Hepatic stellate cell (primary cell): ENCODE measurements at places on chromosomes 13 and 19.

DNA sequence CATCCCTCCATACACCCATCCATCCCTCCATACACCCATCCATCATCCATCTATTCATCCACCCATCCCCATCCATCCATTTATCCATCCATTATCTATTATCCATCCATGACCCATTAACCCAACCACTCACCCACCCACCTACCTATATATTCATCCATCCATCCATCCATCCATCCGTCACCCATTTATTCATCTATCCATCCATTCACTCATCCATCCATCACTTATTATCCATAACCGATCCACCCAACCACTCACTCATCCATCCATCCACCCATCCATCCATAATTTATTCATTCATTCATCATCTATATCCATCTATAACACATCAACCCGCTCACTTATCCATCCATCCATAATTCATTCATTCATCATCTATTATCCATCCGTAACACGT lies 28.7 kb upstream of the PTPRS start:
- DNase-seq: no peak

DNA sequence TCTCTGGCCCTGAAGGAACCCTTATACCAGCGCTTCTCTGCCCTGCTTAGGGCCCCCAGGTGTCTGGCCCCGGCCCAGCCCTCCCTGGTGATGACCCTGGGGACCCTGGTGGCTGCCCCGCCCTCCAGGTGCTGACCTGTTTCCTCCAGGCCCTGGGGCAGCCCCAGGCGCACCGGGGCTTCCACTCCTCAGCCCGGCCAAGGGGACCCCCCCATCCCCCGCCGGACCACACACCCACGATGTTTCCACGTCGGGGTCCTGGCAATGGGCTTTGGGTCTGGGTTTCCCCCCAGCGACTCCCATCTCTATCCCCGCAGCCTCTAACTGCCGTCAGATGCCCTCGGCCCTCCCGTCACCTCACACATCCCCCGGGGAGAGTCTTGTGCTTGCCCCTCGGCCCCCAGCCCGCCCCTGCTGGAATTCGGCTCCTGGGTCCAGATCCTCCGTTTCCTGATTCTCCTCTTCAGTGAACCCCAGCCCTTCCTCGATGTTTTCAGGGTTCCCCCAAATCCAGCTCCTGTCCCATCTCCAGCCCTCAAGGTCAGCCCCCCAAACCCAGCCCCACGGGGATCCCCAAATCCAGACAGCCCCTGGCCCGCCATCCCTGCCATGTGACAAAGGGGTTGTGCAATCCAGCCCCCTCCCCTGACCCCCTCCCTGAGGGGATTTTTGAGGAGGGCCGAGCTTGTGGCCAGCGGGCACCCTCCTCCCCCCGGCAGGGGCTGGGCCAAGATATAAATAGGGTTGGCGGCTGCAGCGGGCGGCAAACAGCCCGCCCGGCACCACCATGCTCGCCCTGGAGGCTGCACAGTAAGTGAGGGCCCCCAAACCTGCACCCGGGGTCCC lies at the start of gene SPIB:
Gene SPIB (plus strand): TSS at position 763 of the 846 bp plus-strand sequence. CDS start 25 bp downstream, at position 788.
- no peak for DNase-seq

DNA sequence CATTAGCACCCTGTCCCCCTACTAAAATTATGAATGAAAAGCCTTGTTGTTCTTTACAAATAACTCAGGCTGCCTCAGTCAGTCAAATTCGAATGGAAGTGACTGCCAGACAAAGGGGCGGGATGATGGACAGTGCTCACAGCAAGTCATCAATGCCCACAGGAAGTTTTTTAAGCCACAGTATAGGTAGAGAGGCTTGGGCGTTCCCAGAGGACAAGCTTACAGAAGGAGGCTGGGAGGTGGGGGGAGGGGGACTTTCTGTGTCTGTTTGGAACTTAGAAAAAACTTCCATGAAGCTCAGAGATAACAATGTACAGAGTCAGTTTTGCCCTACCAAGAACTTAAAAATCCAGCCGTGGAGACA lies 18.5 kb upstream of the SPRY2 start:
- no peak for DNase-seq

DNA sequence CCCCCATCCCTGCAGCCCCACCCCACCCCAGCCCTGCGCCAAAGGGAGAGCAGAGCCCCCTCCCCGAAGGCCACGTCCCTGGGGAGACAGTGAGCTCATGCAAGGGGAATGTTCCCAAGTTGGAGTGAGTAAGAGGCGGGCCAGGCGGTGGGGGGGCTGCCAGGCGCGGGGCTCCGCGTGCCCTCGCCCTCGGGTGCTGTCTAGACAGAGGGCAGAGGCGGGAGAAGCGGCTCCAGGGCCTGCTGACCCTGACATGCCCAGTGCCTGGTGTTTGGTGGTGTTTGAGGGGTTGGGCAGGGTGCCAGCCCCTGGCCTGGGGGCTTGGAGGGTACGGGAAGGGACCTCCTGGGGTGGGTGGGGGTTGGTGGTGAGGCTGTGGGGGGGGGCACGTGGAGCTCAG lies 1.0 kb downstream of the FSTL3 start:
- DNase-seq: peak; percentile 93

DNA sequence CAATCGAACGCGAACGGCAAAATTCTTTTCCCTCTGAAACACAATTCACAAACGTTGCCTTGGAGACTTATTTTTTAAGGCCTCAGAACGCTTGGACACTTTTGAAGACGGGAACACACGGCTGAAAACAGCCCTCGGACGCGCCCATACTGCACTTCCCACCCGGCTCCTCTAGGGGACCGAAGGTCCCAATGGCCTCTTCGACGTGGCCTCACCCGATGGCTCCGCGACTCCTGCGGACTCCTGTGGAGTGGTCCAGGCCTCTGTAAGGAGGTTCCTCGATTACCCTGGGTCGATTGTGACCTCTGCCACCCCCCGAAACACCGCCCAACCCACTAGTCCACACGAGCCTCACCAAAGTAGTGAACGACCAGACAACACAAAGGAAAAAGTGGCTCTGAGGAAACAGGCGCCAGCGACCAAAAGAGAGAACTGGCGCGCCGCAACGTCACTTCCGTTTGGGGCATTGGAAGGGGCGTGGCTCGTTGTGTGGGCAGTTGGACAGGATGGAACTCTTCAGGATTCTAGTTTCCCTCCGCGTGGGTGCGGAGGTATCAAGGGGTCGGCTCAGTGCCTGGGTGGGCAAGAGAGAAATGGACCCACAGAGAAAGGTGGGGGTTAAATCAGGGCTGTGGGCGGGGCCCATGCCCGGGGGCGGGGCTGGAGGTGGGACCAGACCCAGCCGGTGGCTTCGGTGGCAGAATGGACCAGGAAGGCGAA lies at the start of gene ZNF560:
Gene ZNF560 (minus strand): TSS at position 434 of the 720 bp plus-strand sequence. CDS start 23,303 bp downstream, outside the sequence.
- peak; percentile 21 for DNase-seq

- DNase-seq: no peak
These were observed 123.9 kb downstream of the SHISA2 start for GRCh38 chr13:25927932-25928331.

DNA sequence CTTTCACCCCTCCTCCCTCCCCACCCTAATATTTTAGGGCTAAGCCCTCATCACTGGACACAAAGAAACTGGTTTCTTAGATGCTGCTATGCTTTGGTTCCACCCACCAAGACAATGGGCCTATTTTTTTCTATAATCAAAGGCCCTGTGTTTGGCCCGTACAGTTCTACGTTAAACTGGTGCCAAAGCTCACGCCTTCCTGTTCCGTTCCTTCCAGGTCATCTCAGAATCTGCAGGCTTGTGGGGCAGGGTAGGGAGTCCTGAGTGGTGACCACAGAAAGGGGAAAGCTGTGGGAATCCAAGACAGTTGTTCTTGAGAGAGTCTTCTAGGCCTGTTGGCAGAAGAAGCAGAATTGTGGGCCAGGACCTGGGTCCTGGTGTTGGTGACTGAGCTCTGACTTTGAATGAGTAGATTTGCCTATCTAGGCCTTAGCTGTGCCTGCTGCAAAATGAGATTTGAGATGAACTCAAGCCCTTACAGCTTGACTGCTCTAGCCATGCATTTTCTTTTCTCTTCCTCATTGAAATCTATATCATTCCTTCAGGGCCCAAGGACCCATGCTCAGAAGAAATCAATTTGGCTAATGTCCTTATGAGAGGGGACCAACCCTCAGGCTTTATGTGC lies 19.1 kb upstream of the CXCL17 start:
- DNase-seq: no peak

DNA sequence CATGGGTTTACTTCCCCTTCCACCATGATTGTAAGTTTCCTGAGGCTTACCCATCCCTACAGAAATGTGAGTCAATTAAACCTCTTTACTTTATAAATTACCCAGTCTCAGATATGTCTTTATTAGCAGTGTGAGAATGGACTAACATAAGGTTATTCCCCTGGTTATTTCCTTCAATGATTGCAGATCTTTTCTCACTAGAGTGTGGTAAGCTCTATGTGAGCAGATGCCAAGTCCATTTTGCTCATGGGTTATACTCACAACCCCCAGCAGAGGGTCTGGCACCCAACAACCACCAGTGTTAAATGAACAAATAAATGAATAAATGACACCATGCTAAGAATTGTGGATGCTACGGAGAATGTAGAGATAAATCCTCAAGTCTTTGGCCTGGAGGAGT lies 472.8 kb downstream of the LIG4 start:
- no peak for DNase-seq

DNA sequence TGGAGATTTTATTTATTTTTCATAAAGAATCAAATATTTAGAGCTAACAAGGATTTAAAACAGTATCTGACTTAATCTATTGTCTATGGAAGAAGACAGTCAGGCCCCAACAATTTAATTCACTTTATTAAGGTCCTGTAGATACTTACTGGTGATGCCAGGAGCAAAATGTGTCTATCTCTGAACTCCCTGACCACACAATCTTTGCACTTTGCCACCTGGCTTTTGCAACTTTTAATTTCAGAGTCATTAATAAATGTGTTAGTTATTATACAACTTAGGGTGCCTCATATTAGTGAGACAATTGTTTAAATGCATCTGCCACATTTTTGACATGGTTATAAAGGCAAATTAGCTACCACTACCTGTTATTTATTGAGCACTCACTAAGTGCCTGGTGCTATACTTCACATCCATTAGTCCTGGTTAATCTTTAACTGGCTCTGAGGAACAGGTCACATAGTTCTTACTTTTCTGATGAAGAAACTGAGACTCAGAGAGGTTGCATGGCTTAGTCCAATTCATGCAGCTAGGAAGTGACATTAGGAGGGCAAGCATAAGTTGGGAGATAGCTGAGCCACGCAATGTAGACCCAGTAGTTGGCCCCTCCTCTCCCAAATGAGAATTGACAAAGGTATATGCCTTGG lies 297.9 kb downstream of the DCT start:
- DNase-seq: no peak

GRCh38 chr19:42442833-42443232 lies at the start of gene CXCL17:
Gene CXCL17, minus strand, starts transcription at chr19:42442946. Its CDS starts 114 bp downstream, at chr19:42442832.
- DNase-seq: no peak

- DNase-seq: no peak
These were observed 179.4 kb downstream of the NDFIP2 start for GRCh38 chr13:79660361-79660760.

- no peak for DNase-seq
These were observed 11.1 kb downstream of the PDE4A start for GRCh38 chr19:10431254-10431942.

GRCh38 chr13:90618133-90618532 lies 729.4 kb upstream of the MIR17HG start:
- no peak for DNase-seq

DNA sequence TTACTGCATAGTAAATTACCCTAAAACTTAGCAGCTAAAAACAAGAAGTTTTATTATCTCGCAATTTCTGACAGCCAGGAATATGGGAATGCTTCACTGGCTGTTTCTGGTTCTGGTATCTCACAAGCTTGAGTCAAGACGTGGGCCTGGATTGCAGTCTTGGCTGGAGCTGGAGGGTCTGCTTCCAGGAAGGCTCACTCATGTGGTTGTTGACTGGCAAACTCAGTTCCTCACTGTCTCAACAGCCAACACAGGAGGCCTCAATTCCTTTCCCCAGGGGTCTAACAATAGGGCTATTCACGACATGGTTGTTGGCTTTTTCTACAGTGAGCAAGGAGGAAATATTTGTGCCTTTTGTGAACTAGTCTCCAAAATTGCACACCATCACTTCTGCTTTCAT lies 146.3 kb downstream of the GPC5 start:
- DNase-seq: no peak

GRCh38 chr19:50803633-50804419 lies 13.6 kb downstream of the ACP4 start:
- DNase-seq: no peak

- no peak for DNase-seq
These were observed 3.8 kb downstream of the TNNT1 start for GRCh38 chr19:55145232-55145631.

DNA sequence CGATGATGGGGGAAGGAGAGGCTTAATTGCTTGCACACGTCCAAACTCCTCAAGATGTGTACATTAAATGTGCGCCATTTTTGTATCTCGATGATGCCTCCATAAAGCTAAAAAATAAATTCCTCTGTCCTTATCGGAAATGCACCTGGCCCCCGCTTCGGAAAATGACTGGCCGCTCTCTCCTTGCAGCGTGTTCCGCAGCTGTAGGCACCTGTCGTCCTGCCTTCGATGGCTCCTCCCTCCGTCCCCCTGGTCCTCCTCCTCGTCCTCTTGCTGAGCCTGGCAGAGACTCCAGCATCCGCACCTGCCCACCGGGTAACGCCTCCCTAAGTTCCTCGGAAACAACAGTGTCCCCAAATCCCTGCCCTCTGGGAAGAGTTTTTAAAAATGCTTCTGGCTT lies 1.1 kb downstream of the GALP start:
- no peak for DNase-seq

GRCh38 chr19:16024266-16025107 lies 51.8 kb upstream of the TPM4 start:
- DNase-seq: no peak

GRCh38 chr13:42355491-42356183 lies 83.7 kb downstream of the AKAP11 start:
- DNase-seq: no peak

GRCh38 chr19:8336072-8336569 lies 6.9 kb downstream of the KANK3 start:
- no peak for DNase-seq

DNA sequence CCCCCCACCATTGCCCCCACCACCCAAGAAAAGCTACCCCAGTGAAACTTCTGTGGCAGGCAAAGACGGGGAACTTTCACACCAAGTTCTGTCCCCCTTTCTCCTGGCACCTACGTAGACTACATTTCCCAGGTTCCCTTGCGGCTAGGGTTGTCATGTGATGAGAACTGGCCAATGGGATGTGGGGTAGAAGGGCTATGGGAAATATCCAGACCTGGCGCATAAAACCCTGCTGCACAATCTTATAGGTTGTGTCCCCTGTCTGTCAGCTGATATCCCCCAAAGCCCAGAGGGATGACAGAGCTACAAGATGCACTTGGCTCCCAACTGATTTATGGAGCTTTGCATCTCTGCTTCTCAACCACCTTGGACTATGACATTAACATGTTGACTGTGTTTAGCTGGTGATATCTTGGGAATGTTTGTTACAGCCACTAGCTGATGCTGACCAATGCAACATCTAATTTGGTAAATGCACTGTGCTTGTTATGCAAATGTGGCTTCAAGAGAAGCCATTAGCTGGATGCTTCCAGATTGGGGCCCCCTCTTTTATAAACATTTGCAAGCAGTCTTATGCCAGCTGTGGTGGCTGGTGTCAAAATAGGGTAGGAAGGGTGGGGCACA lies 6.1 kb downstream of the SH2D3A start:
- DNase-seq: no peak

- peak; percentile 55 for DNase-seq
These were observed 9.2 kb upstream of the ZNF358 start for GRCh38 chr19:7506385-7507328.
